ENCODE measurements at places on chromosomes 3 and 15.
A peak's percentile ranks its signal among the peaks of the same experiment; 100 is the strongest.

DNA sequence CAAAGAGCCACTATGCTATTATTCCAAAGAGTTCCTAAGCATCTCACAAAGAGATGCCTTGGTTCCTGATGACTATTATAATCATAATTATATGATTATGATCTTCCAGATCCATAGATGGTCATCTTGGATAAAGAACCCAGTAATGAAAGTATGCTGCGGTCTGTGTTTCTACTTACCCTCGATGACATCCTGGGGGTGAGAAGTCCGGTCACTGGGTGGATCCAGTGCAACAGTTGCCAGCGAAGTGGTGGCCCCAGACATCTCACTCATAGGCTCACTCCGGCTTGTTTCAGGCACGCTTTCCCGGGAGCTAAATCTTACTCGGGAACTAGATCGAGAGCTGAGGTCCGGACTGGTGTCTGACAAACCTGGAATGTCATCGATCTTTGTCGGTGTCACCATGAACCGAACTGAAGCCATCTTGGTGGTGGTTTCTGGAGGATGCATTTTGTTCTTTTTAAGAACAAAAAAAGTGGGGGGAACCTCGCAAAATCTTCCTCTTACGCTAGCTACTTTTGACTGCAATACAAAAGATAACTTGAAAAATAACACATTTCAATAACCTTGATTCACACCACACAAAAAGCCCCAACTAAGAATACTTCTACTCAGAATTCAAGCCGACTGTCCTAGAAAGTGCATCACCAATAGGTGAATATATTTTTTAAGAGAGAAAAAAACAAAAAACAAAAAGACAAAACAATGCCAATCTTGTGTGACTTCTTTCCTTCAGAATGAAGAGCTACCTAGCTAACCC lies 1.2 kb downstream of the SLC12A6 start:
- no peak for DNase-seq

DNA sequence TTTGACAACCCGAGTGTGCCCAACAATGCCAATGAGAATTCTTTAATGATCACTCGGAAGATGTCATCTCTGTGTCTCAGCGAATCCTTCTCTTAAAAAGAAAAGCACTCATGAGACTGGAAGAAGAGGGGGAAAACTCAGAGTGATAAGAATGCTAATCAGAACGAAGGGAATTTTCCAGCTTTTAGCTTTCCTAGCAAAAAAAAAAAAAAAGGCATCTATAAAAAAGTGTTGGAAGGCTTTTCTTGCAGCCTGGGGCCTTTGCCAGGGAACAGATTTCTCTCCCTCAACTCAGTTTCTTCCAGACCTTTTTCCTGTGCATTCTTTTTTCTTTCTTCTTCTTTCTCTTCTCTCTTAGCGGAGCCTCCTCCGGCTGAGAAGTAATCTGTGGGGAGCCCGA lies 80.5 kb upstream of the NEO1 start:
- no peak for DNase-seq

DNA sequence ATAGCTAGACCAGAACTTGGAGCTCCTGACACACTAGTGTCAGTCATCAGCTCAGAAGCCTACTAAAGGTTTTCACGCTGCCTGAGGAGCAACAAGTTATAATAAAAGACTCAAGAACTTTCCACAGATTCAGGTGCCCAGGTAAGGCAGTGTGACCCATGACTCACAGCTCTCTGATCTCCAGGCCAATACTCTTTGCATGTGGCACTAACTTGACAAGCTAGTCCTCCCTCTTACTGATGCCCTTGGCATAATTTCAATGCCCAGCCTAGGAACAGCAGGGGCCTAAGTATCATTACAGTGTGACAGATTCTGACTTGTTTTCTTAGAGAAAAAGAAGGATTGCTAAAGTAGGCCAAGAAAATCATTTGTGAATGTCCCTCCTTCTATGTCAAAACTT lies 38.4 kb downstream of the MEIS2 start:
- no peak for DNase-seq

DNA sequence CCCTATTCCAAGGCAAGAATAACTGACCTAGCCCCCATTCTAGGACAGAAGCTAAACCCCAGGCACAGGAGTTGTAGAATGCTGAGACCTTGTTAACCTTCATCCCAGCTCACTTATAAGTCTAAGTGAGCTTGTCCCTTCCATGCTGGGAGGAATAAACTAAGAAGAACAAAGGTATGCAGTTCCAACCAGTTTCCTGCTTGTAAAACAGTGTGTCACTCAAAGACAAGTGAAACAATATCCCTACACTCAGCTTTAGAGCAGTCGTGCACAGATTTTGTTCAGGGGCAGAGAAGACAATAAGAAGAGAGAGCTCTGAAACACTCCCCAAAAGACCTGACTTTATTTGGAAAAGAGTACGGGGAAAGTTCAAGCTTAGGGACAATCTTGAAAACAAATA lies 292.1 kb downstream of the CGGBP1 start:
- DNase-seq, result no peak

DNA sequence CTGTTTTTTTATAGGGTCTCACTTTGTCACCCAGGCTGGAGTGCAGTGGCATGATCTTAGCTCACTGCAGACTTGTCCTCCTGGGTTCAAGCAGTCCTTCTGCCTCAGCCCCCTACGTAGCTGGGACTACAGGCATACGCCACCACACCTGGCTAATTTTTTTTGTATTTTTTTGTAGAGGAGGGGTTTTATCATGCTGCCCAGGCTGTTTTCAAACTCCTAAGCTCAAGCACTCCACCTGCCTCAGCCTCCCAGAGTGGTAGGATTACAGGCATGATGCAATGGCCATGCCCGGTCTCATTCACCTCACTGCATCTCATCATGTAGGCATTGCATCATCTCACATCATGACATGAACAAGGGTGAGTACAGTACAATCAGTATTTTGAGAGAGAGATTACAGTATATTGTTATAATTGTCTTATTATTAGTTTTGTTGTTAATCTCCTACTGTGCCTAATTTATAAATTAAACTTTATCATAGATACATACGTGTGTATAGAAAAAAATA lies 74.3 kb upstream of the EOMES start:
- DNase-seq, result no peak

DNA sequence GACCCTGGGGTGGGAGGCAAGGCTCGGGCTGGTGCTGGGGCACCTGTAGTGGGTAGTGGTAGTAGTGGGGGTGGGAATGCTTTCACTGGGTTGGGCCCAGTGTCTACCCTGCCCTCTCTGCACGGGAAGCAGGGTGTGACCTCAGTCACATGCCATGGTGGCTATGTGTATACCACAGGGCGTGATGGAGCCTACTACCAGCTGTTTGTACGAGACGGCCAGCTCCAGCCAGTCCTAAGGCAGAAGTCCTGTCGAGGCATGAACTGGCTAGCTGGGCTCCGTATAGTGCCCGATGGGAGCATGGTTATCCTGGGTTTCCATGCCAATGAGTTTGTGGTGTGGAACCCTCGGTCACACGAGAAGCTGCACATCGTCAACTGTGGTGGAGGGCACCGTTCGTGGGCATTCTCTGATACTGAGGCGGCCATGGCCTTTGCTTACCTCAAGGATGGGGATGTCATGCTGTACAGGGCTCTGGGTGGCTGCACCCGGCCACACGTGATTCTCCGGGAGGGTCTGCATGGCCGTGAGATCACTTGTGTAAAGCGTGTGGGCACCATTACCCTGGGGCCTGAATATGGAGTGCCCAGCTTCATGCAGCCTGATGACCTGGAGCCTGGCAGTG lies 5.2 kb downstream of the DALRD3 start:
- no peak for DNase-seq

- peak; percentile 88 for DNase-seq
Measured at GRCh38 chr15:41512940-41513505, 604 bp downstream of the LTK start.

GRCh38 chr15:60798821-60799220 lies 319.9 kb upstream of the ICE2 start:
- DNase-seq, result no peak

DNA sequence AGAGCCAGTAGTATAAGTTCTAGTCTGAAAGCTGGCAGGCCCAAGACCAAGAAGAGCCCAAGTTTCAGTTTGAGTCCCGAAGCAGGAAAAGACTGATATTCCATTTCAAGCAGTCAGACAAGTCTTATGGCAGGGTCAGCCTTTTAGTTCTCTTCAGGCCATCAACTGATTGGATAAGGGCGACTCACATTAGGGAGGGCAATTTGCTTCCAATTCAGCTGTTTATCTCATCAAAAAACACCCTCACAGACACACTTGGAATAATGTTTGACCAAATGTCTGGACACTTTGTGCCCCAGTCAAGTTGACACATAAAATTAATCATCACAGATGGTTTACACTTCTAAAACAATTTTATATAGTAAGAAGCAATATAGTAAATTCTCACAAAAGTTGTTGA lies 69.7 kb downstream of the UBE2E2 start:
- DNase-seq, result no peak

DNA sequence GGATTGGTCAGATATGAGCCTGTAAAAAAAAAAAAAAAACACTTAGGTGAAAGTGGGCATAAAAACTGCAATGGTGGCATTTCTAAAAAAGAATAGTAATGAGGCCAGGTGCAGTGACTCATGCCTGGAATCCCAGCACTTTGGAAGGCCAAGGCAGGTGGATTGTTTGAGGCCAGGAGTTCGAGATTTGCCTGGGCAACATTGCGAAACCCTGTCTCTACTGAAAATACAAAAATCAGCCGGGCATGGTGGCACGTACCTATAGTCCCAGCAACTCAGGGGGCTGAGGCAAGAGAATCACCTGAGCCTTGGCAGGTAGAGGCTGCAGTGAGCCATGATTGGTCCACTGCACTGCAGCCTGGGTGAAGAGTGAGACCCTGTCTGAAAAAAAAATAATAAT lies 38.3 kb upstream of the BHLHE40 start:
- DNase-seq, result no peak

DNA sequence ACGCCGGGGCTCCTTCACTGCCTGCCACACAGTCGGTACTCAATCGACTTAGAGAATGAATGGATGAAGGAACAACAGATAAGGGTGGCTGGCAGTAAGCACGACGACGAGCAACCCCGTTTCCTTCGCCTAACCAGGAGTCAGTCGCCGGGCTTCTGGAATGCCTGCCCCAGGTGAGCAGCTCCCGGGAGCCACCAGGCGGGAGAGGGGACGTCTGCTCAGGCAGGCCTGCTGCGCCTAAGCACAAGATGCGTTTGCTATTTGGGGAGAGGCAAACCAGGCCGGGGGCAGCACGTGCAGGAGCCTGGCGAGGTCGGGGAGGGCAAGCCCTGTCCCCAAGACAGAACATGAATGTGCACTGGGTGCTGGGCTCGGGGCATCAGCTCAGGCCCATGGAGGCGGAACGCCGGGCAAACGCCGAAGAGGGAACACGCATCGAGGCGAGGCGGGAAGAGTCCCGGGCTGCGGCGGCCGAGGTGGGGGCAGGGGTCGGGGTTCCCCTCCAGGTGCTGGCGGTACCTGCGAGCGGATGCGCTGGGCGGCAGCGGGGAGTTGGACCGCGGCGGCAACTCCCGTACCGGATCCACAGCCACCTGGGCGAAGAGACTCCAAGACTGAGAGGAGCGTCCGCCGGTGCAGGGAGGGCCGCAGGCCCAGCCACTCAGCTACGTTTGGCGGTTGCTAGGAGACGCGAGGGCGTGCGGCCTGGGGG lies at the start of gene CFAP92:
Gene CFAP92, minus strand, starts transcription at position 616 of the 712 bp plus-strand sequence. CDS start 772 bp downstream, outside the sequence.
- DNase-seq, result peak; percentile 32

DNA sequence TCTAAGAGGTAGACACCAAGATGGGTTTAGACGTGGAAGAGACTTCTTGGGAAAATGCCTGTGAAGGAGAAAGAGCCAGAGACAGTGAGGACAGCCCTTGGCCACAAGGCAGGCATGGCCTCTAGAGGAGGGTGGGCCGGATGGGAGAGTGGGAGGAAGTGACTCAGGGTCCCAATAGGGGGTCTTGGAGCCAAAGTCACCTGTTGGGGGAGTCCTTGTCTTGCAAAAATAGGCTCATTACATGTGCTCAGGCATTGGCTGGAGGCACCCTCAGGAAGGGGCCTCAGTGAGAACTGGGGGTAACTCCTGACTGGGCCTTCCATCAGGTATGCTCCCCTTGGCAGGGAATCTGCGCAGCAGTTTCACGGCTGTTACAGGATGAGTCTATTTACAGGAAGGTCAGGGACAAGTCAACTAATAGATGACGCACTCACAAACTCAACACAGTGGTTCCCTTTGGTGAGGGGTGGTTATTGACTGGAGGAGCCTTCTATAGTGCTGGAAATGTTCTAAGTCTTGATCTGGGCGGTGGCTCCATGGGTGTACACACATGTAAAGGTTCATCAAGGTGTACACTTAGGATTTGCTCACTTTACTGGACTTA lies 259.6 kb downstream of the XXYLT1 start:
- no peak for DNase-seq

- no peak for DNase-seq
Measured at GRCh38 chr3:7423995-7424394, 563.1 kb downstream of the GRM7 start.

- no peak for DNase-seq
Measured at GRCh38 chr15:90685591-90686434, 31.3 kb upstream of the BLM start.

- no peak for DNase-seq
Measured at GRCh38 chr3:46955801-46956259, 20.7 kb downstream of the CCDC12 start.

DNA sequence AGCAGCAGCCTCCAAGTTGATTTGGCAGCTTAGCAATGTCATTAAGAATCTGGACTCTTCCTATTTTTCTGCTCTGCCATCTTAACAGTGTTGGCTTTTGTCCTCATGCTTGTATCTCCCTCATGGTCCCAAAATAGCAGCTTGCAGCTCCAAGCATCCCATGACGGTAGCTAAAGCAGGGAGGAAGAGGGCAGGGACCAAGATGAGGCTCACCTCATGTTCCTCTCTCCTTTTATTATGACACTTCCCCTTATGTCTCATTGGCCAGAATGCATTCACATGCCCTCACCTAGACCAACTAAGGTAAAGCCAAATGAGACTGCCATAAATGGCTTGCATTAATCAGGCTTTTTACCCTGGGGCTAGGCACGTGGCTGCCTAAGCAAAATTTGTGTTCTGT lies 382.4 kb downstream of the SHQ1 start:
- no peak for DNase-seq

GRCh38 chr3:112376992-112377391 lies 44.0 kb downstream of the CD200 start:
- no peak for DNase-seq

DNA sequence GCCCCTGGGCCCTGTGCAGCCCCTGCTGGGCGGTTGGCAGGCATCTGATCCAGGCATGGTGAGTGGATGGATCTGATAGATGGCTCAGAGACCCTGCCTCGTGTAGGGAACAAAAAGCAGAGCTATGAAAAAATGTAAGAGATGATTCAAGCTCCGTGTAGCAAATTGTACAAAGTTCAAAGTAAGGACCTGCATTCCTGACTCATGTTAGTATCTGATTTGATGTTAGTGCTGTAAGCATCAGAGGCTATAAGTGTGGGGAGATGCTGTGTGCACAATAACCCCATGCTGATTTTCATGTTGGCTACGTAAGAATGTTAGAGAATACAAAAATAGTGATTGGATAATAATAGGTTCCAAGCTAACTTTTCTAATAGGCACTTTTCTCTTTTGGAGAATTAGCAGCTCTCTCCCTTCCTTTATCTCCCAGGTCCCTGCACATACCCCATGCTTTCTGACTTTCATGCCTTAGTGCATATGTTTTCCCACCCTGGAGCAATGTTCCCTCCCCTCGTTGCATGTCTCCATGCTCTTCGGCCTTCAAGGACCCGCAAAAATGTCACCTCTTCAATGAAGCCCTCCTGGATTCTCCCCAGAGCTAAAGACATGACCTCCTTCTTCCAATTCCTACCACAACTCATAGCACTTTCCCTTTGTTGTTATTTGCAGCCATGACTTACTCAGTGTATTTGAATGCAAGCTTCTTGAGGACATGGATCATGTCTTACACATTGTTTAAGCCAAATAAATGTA lies 1.6 kb downstream of the CCR9 start:
- no peak for DNase-seq
